ENCODE measurements at places on chromosomes 7 and 10.
A peak's percentile ranks its signal among the peaks of the same experiment; 100 is the strongest.

DNA sequence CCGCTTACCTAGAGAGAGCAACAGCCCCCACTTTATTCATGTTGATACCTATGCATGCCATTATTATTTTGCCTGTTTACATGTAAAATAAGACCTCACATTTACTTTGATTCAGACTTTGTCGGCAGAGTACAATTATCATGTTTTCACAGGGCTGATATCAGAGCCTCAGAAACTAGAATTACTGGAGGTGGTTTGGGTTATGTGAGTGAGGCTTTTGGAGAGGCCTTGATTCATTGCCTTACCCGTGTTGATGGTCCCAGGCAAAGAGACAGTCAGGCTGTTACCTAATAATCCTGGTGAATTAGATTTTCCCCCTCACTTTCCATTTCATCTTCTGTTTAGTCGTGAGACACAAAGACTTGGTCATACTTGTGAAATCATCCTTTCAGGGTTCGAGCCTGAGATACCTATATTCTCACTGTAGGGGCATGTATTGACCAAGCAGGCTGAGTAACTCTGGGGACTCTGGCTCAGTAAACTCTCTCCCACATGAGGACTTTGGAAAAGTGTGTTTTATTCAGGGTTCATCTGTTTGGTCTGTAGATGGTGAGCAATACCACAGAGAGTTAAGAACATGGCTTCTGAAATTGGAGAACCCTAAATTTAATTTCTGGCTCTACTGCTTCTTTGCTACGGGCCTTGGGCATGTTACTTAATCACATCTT, 150.9 kb downstream of the CELF2 start:
- DNase-seq: peak; percentile 63

DNA sequence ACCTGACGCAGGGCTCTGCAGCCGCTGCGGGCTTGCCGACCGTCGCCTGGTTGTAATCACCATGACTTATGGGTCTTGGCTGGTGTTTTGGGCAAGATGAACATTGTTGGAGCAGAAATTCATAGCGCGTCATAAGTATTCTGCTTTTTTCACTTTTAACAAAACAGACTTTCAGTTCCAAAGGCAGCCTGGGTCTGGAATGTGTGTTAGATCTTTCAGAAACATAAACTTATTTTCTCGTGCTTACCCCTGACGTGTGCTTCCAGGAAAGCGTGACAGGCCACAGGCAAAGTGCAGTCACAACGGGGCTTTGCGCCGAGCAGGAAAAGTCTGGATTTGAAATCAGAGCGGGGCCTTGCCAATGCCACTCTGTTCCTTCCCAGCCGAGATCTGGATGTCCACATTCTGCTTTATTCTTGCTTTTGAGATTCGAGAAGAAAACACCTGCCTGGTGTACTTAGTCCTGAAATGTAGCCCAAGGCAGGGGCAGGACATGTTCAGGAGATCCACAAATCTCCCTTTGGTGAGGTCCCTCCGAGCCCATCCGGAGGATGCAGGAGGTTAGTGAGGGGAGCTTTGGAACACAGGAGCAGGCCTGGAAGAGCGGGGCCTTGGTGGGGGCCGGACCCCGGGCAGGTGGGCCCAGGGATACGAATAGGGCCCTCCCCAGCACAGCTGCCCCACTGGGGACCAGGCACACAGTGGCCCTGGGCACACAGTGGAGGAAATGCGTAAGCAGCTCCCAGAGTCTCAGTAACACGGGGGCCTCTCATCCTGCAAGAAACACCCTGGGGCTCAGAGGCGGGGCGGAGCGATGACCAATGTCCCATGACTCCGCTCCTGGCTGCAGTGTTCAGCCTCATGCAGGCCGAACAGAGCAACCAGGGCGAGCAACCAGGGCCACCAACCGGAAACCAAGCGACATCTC, 49.5 kb upstream of the EBF3 start:
- DNase-seq: no peak

DNA sequence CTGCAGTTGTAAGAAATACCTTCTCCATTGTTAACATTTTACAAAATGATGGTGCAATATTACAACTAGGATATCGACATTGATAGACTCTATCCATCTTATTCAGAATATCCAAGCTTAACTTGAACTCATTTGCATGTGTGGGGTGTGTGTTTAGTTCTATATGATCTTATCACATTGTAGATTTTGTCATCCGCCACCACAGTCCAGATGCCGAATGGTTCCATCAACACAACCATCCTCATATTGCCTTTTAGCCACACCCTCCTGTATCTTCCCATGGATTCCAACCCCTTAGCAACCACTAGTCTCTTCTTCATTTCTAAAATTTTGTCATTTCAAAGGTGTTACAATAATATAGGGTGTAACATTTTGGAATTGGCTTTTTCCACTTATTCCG, 452.9 kb upstream of the AKR1E2 start:
- no peak for DNase-seq

DNA sequence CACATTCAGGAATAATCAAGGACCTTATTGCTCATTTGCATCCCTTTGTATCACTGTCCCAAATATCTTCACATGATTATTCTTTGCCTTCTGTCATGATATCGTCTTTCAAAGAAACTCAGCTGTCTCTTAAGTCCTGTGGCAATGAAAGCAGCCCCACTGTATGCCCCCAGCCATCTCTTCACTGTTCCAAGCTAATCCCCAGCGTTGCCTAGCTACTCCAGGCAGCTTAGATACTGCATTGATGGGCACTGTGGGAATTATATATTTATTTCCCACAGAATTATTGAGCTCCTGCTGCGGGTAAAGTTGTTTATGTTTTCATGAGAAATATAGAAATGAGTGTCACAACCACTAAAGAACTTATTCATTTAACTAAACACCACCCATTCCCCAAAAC, 38.8 kb downstream of the SND1 start:
- DNase-seq: no peak

DNA sequence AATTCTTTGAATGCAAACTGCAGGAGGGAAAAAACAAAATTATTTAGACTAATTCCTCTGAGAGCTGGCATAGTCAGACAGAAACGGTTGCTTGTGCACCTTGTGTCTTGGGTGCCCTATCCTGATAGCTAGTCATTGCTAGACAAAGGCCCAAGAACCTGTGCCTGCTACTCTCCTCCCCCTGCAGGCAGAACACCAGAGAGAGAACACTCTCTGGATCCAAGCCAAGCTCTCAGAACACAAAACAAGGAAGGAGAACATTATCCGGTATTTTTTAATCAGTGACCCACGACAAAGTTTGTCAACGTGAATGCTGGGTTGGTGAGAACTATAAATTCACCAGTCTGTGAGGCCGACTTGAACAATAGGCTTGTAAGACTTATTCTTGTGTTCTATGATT, 18.8 kb upstream of the PPP1R9A start:
- peak; percentile 81 for DNase-seq

DNA sequence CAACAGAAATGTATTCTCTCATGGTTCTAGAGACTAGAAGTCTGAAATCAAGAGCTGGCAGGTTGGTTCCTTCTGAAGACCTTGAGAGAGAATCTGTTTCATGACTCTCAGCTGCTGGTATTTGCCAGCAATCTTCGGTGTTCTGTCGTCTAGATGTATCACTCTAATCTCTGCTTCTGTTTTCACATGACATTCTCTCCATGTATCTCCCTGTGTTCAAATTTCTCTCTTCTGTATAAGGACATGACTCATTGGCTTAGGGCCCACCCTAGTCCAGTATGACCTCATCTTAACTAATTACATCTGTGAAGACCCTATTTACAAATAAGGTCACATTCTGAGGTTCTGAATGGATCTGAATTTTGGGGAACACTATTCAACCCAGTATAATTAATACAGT, 82.3 kb downstream of the ANKRD7 start:
- no peak for DNase-seq

GRCh38 chr7:97868788-97869187, 3.4 kb downstream of the ASNS start:
- DNase-seq: no peak

DNA sequence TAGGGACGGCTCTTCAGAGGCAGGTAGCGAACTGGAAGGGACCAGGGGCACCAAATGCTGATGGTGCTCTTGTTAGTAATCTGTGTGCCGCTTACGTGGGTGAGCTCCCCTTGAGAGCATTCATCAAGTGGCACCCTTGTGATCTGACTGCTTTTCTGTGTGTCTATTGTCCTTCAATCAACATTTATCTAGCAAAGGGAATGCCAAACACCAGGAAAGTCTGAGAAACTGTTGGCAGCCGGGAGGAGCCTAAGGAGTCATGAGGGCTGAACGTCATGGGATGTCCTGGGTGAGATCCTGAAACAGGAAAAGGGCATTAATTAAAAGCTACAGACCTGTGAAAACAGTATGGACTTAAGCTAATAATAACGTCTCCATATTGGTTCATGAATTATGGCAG, 733.1 kb downstream of the TYW1 start:
- no peak for DNase-seq

DNA sequence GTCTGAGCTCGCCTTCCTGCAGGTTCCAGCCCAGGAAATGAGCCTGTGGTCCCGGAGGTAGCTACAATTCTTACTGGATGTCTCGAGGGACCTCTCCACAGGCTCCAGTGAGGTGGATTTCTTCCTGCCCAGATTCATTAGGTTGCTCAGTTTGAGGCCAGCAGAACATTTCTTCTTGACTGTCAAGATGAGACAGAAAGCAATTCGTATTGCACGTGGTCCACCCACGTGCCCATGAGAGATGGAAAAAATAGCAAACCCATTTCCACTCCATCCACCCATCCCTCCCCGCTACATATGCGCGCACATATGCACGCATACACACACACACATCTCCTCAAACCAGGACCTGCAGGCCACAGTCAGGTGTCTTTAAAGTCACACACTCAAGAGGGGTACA, 68.7 kb downstream of the VWA2 start:
- DNase-seq: no peak

Data from OCI-M1 (cell line).